ENCODE measurements at places on chromosomes 16 and 17.

DNA sequence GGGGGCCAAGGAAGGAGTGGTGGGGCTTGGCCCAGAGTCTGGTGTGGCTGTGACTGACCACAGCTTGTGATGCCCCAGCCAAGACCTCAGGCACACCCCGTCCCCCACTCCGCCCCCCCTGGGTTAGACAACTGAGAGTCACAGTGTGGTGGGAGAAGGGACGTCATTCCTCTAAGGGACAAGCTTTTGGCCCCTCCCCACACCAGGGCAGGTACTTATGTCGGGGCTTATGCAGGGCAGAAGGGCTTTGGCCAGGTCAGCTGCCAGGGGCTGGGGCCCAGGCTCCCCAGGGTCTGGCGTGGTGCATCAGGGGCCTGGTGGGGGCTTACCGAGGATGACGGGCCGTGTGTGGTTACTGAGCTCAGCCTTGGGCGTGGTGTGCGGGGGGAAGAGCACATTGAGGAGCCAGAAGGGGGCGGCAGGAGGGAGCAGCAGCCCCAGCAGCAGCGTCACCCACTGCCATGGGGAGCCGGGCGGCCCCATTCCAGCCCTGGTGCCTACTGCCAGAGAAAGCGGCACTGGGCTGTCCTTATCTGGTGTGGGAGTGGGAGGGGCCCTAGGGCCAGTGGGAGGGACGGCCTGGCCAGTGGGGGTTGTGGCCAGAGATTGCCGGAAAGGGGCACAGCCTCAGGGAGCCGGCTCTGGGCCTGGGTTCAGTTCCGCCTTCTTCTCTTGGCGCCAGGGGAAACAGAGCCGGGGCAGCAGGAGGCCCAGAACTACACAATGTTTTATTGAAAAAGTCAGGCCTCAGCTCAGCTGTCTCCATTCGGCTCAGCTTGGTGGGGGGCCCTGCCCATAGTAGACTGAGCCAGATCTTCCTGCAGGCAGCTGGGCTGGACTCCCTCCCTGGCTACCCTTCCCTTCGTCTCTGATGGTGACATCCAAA lies at the start of gene LCAT:
TSS of gene LCAT (minus strand) at position 502 of the 886 bp plus-strand sequence. CDS start at position 483, 19 bp downstream.
- H3K36me3 ChIP-seq = no peaks in the 10 kb centered on the region
- peaks cover 20% of the 10 kb centered on the region for H3K4me1 ChIP-seq
- H3K4me3 ChIP-seq = no peak within 1 kb of the TSS
- peak; percentile 43 for DNase-seq

DNA sequence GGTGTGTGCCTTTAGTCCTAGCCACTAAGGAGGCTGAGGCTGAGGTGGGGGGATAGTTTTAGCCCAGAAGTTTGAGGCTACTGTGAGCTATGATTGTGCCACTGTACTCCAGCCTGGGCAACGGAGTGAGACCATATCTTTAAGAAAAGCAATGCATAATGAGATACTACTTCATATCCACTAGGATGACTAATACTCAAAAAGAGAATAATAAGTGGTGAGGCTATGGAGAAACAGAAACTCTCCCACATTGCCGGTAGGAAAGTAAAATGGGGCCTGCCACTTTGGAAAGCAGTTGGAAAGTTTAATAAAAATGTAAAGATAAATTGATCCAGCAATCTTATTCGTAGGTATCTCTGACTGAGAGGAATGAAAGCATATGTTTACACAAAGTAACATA lies 4.6 kb upstream of the NPIPB2 start:
- DNase-seq = no peak
- H3K27ac ChIP-seq = no peak overlapping the region
- H3K36me3 ChIP-seq = no peaks in the 10 kb centered on the region
- H3K4me3 ChIP-seq = no peak overlapping the region
- no peaks in the 10 kb centered on the region for H3K4me1 ChIP-seq

GRCh38 chr16:66834746-66835145 lies 4.0 kb upstream of the NAE1 start:
- peaks cover 7% of the 10 kb centered on the region for H3K4me1 ChIP-seq
- H3K27ac ChIP-seq = no peak overlapping the region
- H3K4me3 ChIP-seq = no peak overlapping the region
- no peak for DNase-seq
- H3K27me3 ChIP-seq = no peaks in the 10 kb centered on the region

- no peak within 1 kb of the TSS for H3K4me3 ChIP-seq
- H3K27me3 ChIP-seq = no peaks in the 10 kb centered on the region
- no peaks in the 10 kb centered on the region for H3K36me3 ChIP-seq
- DNase-seq = no peak
Measured at GRCh38 chr17:40966848-40967247, at the start of gene KRT39. KRT39 (minus strand) TSS chr17:40966948; CDS start chr17:40966856, 92 bp downstream.

DNA sequence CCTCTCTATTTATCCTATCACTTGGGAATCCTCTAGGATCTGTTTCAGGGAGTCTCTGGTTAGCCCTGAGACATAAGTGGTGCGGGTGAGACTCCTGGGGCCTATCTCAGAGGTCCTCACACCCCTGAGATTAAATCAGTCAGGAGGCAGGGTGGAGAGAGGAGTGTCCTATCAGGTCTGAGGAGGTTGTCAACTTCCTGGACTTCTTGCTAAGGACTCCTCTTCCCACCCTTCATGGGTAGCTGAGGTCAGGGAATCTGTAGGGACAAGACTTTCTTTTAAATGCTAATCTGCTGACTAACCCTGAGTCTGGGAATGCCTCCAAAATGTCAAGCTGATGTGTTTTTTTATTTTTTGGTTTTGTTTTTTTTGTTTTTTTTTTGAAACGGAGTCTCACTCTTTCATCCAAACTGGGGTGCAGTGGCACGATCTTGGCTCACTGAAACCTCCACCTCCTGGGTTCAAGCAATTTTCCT lies 6.6 kb upstream of the ARMC5 start:
- H3K4me1 ChIP-seq = peaks cover 55% of the 10 kb centered on the region
- H3K27ac ChIP-seq = peak overlapping the region; percentile 70
- no peaks in the 10 kb centered on the region for H3K27me3 ChIP-seq
- H3K4me3 ChIP-seq = no peak overlapping the region

DNA sequence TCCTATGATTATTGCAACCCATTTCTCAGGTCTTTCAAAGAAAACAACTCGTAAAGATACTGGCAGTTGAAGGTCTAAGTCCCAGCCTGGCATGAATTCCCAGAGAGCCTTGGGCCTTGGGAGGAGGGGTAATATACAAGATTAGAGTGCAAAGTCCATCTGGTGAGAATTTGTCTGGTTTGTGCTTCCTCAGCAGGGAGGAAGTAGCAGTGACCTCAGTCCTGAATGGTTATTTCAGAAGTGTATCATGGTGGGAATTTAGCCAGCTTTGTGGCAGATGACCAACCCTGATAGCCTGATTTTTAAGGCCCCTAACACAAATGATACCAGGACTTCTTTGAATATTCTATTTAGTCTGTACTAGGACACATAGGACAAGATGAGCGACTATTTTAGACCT lies 151.2 kb upstream of the TBX2 start:
- no peaks in the 10 kb centered on the region for H3K36me3 ChIP-seq
- H3K4me1 ChIP-seq = peaks cover 22% of the 10 kb centered on the region
- no peaks in the 10 kb centered on the region for H3K27me3 ChIP-seq
- no peak overlapping the region for H3K4me3 ChIP-seq
- DNase-seq = peak; percentile 60

DNA sequence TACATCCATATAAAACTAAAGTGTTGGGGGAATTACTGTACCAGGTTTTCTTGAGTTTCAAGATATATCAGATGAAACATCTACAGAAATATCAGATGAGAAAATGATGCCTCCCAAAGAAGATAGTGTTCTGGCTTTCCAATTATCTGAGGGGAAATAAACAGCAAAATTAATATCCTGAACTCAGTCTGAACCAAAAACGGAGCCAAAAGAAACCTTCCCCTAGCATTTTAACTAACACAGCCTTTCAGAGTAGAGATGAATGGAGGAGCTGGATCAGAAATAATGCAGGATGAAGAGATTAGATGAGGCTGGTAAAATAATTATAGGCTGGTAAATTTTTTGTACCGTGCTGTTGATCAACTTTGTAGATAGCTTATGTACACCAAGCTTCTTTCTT lies 16.2 kb downstream of the ERCC4 start:
- no peak for DNase-seq
- no peaks in the 10 kb centered on the region for H3K4me1 ChIP-seq
- H3K27me3 ChIP-seq = no peaks in the 10 kb centered on the region

GRCh38 chr16:56278196-56278855 lies 87.0 kb downstream of the GNAO1 start:
- no peak overlapping the region for H3K4me3 ChIP-seq
- H3K27me3 ChIP-seq = no peaks in the 10 kb centered on the region
- H3K36me3 ChIP-seq = no peaks in the 10 kb centered on the region
- H3K4me1 ChIP-seq = no peaks in the 10 kb centered on the region
- H3K27ac ChIP-seq = peak overlapping the region; percentile 32
- DNase-seq = no peak

- no peaks in the 10 kb centered on the region for H3K27me3 ChIP-seq
- H3K27ac ChIP-seq = no peak overlapping the region
- no peaks in the 10 kb centered on the region for H3K36me3 ChIP-seq
- H3K4me1 ChIP-seq = peaks cover 11% of the 10 kb centered on the region
- H3K4me3 ChIP-seq = no peak overlapping the region
- no peak for DNase-seq
Measured at GRCh38 chr16:70162041-70162451, 11.5 kb upstream of the CLEC18C start.

GRCh38 chr17:31431852-31432658 lies 40.6 kb downstream of the RAB11FIP4 start:
- no peaks in the 10 kb centered on the region for H3K36me3 ChIP-seq
- DNase-seq = no peak
- no peak overlapping the region for H3K27ac ChIP-seq
- H3K27me3 ChIP-seq = peaks cover 4% of the 10 kb centered on the region
- H3K4me3 ChIP-seq = no peak overlapping the region

DNA sequence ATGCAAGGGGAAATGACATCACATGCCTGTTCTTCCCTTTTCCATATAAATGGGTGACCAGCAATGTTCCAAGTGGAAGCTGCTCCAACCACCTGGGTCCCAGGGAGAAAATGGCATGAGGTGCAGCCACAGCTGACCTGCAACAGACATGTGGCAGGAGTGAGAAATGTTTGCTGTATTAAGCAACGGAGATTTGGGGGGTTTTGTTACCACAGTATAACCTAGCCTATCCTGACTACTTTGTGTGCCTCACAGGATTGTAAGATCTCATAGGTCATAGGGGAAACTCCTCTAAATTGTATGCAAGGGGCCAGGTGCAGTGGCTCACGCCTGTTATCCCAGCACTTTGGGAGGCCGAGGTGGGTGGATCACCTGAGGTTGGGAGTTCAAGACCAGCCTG lies 12.0 kb downstream of the CDIPT start:
- H3K27me3 ChIP-seq = no peaks in the 10 kb centered on the region
- no peak overlapping the region for H3K4me3 ChIP-seq
- peaks cover 18% of the 10 kb centered on the region for H3K36me3 ChIP-seq

- H3K4me3 ChIP-seq = no peak overlapping the region
- no peaks in the 10 kb centered on the region for H3K36me3 ChIP-seq
- no peak for DNase-seq
Measured at GRCh38 chr17:79490530-79490929, 120.3 kb downstream of the RBFOX3 start.

DNA sequence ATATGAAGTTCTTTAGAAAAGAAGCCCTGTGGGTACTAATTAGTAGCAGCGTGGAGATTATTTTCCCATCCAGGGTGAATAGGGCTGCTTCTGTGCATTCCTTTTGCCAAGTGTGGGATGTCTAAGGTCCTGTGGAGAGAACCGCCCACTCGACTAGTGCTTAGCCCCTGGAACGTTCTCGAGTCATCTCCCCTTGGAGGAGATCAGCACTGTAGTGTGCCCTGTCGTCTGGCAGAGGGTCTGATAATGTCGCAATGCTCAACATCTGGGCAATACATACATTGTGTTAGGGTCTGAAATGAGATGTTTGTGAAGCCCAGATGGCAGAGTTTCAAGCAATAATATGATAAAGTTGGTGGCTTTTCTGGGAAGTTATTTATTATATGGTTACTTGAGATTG lies 64.8 kb downstream of the SPECC1 start:
- no peaks in the 10 kb centered on the region for H3K36me3 ChIP-seq
- H3K27ac ChIP-seq = peak overlapping the region; percentile 33
- no peaks in the 10 kb centered on the region for H3K27me3 ChIP-seq
- DNase-seq = no peak
- H3K4me3 ChIP-seq = no peak overlapping the region

- no peak overlapping the region for H3K4me3 ChIP-seq
- no peaks in the 10 kb centered on the region for H3K27me3 ChIP-seq
- H3K36me3 ChIP-seq = no peaks in the 10 kb centered on the region
- no peaks in the 10 kb centered on the region for H3K4me1 ChIP-seq
- no peak for DNase-seq
Measured at GRCh38 chr16:83939266-83939855, 13.7 kb upstream of the OSGIN1 start.

- no peak overlapping the region for H3K27ac ChIP-seq
- DNase-seq = no peak
Measured at GRCh38 chr17:74119049-74119580, 84.4 kb upstream of the RPL38 start.

DNA sequence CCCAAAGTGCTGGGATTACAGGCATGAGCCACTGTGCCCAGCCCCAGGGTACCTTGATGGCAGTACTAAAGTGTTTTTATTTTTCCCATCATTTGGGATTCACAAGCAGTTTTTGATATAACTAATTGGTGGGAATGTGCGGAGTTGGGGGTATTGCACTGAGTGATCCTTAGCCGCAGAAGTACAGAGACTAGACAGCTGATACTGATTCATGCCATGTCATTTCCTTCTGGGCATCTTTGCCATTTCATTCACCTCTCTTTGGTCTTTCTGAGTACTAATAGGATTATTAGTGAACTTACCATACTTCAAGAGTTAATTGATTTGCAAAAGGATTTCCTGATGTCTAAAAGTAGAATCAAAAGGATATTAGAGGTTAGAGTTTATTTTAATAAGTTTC lies 9.7 kb downstream of the NMT1 start:
- H3K36me3 ChIP-seq = peaks cover 8% of the 10 kb centered on the region
- no peaks in the 10 kb centered on the region for H3K4me1 ChIP-seq
- H3K4me3 ChIP-seq = no peak overlapping the region
- no peak for DNase-seq

GRCh38 chr17:41812381-41813151 lies at the start of gene FKBP10:
FKBP10 (plus strand) TSS chr17:41813004; CDS start chr17:41813035, 31 bp downstream.
- H3K27me3 ChIP-seq = no peaks in the 10 kb centered on the region
- peak within 1 kb of the TSS; percentile 58 for H3K4me3 ChIP-seq
- H3K4me1 ChIP-seq = peaks cover 7% of the 10 kb centered on the region
- peak within 1 kb of the TSS; percentile 84 for H3K27ac ChIP-seq
- DNase-seq = peak; percentile 56
- H3K36me3 ChIP-seq = no peaks in the 10 kb centered on the region

Data from transverse colon (tissue), 4 donors.